CD8-positive, alpha-beta T cell (primary cell): ENCODE measurements at places on chromosomes 7 and 10.

GRCh38 chr7:96136600-96137239, 185.2 kb downstream of the SLC25A13 start:
- no peak for DNase-seq

DNA sequence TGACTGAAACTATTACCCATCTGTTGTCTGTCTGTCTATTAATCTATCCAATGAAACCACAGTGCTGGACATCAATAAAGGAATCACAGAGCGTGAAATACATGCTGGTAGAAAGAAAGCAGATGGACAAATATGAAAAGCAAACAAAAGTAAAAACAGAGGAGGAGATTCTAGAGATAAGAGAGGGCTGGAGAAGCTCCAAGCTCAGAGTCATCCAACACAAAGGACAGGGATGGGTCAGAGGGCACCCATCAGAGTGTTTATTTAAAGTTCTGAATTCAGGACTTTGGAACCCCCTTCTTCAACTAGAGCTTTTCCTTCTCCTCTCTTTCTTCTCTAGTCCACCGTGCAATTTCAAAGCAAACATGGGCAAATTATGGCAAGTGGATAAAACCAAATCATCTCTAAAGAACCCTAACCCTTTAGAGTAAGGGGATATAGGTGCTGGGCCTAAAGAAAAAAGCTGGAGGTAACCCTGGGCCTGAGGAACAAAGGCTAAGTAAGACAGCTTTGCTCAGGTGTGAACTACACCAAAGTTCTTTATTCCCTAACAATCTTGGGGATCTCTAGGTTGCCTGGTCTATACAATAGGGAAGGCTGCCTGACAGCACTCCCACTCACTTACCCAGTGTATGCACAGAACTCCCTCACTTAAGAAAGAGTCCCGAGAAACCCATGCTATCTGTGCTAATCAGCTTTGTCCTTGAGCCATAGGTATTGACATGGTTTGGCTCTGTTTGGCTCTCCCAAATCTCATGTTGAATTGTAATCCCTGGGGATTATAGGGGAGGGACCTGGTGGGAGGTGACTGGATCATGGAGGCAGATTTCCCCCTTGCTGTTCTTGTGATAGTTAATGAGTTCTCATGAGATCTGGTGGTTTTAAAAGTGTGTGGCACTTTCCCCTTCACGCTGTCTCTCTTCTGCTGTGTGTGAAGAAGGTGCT, 97.0 kb downstream of the BAMBI start:
- DNase-seq: no peak

DNA sequence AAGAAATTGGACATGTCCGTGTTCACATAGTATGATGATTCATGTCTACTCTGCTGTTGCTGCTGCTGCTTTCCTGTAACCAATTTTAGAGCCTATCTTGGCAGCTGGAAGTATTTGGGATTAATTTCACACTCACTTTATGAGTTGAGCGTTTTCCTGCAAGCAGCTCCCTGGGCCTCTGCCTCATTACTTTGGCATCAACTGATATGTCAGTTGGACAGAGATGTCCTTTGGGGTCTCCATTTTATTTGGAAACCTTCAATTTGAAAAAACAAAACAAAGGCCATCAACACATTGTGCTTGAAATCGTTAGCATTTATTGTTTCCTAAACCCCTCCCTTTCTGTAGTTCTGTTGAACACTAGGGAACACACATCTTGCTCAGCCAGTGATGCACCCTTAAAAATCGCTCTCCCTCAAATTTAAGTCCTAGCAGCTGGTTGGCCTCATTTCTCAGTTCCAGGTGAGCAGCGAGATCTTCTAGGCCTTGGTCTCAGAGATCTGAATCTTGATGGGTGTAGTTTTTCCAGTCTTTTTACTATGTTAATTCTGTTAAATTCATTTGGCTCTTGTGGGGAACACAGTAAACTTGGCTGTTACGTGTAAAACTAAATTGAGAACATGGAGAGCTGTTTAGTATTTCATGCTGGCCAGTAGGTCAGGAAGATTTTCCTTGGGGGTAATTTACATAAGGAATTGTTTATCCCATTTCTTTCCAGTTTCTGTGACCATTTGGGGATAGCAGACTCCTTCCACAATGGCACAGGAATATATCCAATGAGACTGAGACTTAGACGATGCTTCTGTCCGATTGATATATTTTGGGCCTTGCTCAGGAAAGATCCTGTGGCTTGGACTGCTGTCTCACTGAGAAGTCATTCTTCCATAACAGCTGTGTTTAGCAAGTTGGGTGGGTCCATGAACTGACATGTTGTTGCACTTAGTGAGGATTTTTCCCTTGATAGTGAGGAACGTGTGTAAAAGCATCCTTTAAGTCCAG, 371.6 kb downstream of the BBS9 start:
- no peak for DNase-seq

DNA sequence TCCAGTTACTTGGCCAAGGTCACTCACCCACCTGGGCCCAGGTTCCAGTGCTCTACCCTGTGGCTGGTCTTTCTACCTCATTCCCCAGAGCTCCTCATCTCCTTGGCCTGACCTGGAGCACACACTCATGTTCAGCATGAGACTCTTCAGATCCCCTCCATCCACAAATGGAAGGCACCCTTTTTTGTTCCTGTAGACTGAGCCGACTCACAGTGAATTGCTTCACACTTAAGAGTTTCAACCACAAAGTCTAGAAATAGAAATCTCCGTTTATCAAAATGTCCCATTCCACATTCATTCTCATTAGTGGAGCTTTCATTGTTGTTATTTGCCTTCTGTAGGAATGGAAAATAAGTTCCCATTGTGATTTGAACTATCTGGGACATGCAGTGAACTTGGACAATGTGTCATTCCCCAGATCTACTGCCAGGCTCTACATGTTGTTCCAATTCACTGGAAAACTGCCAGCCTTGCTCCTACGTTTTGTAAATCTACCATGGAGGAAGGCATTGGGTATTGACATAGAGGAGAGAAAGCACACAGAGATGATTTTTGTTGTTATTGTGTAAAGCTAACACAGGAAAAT, 125.3 kb upstream of the CELF2 start:
- DNase-seq: no peak

DNA sequence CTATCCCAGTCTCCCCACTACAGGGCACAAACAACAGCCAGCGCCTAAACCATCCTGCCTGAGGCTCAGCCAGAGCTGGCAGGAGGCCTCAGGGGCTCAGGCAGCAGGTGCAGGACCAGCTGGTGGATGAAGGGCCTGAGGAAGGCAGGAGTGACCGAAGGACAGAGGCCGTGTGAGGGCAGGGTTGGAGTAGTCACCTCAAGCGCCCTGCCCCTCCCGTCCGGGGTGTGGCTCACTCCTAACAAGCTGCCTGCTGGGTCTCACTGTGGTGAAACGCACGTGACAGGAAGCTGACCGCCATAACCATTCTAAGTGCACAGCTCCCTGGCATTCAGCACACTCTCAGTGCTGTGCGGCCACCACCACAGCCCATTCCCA, 281.1 kb downstream of the ELFN1 start:
- no peak for DNase-seq

- no peak for DNase-seq
Observed at GRCh38 chr7:28890137-28890536, 68.0 kb downstream of the TRIL start.

GRCh38 chr7:159105832-159106811, 38.5 kb downstream of the VIPR2 start:
- DNase-seq: no peak

GRCh38 chr7:45103958-45104843, 7.3 kb downstream of the TBRG4 start:
- DNase-seq: no peak

DNA sequence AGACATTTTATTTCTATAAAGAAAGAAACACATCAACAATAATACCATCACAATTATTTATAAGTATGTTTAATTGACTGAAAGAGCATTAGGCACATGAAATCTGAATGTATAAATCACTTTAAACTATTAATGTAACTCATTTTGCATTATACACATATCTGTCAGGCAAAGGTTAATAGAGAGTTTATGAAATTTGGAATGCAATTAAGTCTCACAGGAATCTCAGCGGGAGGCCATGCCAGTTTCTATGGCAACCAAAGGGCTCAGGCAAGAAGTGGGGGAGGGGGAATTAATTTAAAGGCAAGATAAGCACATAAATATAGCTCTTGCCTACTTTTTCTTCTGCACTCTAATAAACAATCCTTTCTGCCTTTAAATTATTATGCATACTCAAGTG, 152.6 kb downstream of the SLC16A9 start:
- DNase-seq: no peak

DNA sequence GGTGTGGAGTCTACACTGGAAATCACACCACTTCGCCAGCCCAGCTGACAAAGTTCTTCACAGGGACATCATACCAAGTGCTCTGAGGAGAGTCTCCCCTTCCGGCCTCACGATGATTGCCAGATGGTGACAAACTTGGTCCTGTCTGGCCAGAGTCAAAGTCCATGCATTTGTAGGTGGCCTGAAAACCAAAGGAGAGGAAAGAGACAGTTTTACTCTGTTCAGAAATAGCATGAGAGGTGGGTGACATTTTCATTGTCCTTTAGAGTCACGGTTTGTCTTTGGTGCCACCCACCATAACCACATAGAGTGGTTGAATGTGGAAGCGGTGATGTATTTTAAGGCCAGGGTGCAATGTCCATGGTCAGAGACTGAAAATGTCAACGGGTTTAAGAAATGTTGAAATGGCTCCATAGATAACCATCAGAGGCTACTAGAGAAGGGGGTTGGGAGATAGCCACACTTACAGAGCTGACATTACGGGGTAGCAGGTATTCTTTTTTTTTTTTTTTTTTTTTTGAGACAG, 33.0 kb downstream of the BTBD16 start:
- no peak for DNase-seq

- DNase-seq: no peak
Observed at GRCh38 chr7:135206941-135207391, 4.4 kb downstream of the WDR91 start.

GRCh38 chr7:90242369-90243168, 2.4 kb upstream of the CFAP69 start:
- DNase-seq: no peak

- DNase-seq: no peak
Observed at GRCh38 chr10:33326933-33327332, 7.5 kb downstream of the NRP1 start.

DNA sequence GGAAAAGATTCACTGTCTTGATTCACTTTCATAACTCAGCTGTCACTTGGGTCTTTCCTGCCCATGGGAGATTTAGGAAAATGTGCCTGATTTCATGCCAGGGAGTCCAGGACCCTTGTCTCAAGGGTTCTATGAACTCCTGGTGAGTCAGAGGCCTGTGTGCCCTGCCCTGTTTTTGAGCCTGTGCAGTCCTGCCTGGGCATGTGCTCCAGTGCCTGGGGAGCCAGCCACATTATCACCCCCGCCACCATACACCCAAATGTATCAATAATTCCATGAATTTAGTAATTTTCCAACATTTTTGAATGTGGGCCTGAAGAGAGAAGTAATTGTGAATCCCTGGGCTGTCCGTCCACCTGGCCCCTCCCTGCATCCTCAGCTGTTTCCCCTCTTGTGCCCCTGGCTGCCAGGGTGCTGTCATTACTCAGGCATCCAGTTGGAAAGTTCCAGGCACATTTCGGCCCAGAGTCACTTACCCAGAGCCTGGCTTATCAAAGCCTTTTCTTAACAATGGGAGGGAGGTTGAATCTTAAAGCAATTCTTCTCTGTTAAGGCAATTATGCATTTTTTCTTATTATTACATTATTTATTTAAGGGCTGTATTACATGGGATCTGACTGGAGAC, 287.8 kb upstream of the CDC14C start:
- DNase-seq: no peak

DNA sequence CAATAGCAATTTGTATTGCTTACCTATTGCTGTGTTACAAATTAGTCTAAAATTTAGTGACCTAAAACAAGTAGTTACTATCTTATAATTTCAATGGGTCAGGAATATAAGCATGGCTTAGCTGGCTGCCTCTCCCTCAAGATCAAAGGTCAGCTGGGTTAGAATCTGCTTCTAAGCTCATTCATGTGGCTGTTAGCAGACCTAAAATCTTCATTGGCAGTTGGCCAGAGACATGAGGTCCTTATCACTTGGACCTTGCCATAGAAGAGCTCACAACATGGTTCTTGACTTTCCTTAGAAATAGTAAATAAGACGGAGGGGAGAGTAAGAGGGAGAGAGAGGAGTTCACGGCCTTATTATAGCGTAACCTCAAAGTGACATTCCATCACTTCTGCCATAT, 468.0 kb downstream of the HTR7 start:
- DNase-seq: no peak

DNA sequence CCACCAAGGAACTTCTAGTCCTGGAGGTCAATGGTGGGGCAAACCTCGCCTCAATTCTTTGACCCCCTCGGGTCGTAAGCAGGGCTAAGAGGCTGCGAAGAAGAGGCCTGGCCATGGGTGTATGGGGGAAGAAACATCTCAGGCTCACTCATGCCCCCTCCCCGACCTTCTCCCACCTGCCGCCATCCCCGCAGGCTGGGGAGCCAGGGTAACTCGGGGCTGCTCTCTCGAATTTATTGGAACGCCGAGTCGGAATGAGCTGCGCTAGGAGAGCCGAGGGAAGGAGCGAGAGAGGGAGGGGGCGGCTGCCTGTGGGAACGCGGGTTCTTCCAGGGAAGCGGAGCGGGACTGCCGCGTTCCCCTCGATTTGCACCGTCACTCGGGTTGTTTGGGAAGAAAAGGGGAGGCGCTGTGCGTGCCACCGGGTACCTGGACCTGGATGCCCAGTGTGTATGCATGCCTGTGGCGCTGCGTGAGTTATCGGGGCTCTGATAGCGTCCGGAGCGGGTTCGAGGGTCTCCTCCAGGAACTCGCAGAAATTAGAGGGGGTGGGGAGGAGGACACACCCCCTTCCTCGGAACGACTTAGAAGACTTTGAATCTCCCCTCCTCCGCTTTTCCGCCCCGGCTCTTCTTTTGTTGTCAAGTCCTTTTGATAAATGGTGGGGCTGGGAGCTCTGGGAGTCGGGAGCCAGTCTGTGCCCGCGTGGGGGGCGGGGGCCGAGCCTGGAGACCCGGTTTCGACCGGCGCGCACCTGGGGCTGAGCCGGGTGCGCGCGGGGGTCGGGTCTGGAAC, 1.8 kb upstream of the ZNF503 start:
- DNase-seq: no peak

DNA sequence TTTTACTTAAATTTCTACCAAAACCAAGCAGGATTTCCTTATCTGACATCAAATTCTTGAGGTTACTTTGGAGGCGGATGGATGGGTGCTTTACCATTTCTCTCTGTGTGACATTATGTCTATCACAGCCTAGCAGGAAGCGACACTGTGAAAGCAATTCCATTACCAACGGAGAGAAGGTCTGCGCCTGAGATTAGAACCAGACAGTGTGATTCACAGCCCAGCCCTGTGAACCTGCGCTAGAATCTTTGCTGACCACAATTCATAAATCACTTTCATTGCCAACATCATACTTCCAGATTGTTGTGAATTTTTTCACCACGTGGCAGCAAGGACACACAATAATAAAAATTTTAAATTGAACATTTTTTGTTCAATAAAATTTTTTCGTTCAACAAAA, 126.5 kb downstream of the CUBN start:
- peak; percentile 89 for DNase-seq
